NCI-H1105 (cell line): ENCODE measurements at places on chromosomes 11 and 22.
A peak's percentile ranks its signal among the peaks of the same experiment; 100 is the strongest.

DNA sequence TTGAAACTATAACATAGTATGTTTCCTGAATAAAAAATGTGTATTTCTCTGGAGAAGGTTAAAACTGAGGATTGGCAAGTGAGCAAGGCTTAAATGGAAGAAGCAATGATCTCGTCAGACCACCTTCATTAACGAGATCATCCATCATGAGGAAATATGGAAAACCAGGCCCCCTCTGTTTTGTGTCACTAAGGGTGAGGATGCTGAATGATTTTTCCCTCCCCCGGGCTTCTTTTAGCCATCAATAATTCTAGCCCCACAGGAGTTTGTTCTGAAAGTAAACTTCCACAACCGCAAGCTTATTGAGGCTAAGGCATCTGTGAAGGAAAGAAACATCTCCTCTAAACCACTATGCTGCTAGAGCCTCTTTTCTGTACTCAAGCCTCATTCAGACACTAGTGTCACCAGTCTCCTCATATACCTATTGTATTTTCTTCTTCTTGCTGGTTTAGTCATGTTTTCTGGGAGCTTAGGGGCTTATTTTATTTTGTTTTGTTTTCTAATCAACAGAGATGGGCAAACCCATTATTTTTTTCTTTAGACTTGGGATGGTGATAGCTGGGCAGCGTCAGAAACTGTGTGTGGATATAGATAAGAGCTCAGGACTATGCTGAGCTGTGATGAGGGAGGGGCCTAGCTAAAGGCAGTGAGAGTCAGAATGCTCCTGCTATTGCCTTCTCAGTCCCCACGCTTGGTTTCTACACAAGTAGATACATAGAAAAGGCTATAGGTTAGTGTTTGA is 5.8 kb upstream of the HBE1 start:
- no peak for DNase-seq

- DNase-seq = no peak
These were observed 19.2 kb upstream of the OR56A3 start for GRCh38 chr11:5922749-5923426.

DNA sequence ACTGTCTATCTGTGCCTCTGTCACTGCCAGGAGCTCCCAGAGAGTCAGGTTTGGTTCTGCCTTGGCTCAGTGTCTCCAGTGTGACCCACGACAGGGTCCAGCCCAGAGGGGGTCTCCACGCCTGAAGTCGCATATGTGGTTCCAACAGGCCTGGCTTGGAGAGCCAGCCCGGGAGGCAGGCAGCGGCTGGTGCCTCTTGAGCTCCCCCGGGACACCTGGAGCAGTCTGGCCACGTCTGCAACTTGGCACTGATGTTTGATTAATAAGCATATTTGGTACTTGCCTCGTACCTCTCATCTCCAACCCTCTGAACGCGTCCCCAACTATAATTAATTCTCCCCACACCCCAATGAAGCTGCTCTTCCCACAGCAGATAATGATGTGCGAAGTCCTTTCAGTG is 31.7 kb upstream of the SHISAL1 start:
- peak; percentile 66 for DNase-seq

DNA sequence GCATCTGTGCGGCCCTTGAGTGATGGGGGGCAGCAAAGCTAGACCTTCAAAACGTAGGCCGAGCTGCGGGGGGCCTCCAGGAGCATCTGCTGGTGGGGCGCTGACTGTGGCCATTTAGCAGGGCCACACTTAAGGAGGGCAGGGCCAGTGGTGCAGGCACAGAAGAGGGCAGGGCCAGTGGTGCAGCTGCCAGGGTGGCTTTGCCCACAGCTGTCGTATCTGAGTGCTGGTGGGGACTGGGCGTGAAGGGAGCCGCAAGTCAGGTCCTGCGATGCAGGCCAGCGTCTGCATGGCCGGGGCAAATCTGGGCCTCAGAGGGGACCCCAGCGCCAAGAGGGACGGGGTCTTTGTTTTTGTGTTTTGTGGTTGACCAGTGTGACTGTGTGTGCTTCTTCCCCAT is 27.7 kb downstream of the RNH1 start:
- no peak for DNase-seq

GRCh38 chr11:111707039-111707690 is 59.0 kb downstream of the PPP2R1B start:
- no peak for DNase-seq

- no peak for DNase-seq
These were observed 342.3 kb downstream of the CADM1 start for GRCh38 chr11:115161876-115162275.

DNA sequence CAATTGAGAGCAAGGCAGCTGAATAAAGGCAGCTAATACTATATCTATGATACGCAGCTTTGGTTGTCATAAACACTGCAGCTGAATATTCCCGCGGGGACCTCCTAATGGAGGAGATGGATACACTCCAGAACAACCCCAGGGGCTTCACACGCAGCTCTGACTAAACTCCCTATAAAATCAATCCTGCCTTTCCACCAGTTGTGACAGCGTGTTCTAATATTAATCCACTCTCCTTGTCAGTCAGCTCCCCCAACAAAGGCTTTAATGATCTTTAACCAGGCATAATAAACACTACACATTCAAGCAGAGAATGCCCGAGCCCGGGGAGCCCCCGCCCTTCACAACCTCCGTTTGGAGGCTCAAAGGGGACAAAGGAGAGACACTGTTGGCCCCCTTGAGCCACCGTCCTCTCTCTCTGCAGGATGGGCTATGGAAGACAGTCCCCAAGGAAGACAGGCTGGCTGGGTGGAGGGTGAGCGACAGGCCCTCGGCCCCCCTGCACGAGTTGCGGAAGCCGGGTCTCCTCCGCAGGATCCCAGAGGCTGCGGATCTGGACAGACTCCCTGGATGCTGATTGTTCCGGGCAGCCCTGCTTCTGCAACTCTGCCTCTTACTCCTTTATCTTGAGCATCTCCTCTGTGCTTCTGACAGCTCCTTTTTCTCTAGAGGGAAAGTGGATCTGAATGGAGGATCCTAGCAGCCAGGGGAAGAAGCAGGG is 565.2 kb downstream of the BUD13 start:
- peak; percentile 43 for DNase-seq

- no peak for DNase-seq
These were observed 8.5 kb upstream of the WDR74 start for GRCh38 chr11:62847767-62848314.

DNA sequence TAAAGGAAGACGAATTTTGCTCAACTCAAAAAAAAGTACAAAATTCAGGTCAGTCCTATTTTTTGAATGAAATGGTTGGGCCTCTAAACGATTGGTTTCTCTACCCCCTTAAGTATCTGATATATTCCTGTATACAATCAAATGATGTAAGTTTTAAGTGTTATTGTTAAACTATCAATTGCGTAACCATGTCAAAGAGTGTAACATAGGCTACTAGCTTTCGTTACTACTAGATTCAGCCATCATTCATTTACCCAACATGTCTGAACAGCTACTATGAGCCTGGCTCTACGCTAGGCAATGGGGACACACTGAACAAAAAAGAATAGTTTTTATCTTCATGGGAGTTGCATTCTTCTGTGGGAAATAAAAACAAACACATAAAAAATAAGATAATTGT is 3.3 kb downstream of the RAB6A start:
- DNase-seq = no peak

DNA sequence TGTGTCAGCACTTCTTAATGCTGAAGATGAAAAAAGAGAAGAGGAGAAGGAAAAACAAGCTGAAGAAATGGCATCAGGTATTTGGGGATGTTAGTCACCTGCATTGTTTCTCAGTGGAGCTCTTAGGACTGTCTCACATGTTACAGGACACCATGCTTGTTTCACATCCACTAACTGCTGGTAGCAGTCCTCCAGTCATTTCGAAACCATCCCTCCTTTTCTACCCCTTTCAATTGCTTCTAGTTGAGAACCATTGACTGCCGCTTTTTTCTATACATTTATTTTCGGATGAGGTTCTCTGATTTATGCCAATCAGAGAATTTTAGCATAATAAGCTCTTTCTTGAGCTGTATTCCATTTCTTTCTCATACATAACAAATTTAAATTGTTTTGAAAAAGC is 21.5 kb downstream of the BIRC2 start:
- DNase-seq = no peak

DNA sequence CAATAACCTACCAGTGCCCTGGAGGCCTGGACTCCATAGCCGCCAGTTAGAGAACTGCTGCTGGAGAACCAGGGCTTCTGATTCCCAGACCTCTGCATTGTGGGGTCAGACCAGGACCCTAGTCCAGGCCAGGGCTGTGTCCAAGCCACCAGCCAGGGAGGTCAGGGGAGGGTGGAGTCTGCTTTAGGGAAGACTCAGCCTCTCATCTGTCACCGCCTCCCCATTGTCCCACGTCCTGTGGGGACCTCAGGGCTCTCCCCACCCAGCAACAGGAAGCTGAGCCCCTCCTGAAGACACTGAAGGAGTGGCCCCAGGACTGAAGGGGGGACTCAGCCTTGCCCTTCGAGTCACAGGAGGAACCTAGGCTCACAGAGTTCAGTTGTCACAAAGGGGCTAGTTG is 41.2 kb downstream of the PDE2A start:
- no peak for DNase-seq

GRCh38 chr11:7612661-7613393 is 60.5 kb downstream of the CYB5R2 start:
- DNase-seq = no peak

DNA sequence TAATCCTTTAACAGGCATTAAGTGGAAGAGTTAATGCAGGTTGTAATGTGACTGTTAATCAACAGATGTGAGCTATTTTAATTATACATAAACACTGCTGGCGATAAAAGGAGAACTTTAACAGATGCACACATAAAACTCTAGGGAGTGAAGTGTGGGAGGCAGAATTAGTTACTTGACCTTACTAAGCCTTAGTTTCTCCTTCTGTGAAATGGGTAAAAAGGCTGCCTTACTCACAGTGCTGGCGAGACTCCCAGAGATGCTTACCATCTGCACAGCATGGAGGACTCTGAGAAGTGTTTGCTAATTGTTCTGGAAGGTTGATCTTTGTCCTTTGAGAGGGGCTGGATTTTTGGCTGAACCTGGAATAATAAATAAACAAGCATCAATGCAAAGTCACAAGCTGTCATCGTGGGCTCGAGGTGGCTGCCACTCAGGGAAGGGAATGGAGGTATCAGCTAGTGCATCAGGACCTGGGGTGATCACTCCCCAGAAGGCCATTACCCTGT is 58.6 kb upstream of the MPEG1 start:
- no peak for DNase-seq

DNA sequence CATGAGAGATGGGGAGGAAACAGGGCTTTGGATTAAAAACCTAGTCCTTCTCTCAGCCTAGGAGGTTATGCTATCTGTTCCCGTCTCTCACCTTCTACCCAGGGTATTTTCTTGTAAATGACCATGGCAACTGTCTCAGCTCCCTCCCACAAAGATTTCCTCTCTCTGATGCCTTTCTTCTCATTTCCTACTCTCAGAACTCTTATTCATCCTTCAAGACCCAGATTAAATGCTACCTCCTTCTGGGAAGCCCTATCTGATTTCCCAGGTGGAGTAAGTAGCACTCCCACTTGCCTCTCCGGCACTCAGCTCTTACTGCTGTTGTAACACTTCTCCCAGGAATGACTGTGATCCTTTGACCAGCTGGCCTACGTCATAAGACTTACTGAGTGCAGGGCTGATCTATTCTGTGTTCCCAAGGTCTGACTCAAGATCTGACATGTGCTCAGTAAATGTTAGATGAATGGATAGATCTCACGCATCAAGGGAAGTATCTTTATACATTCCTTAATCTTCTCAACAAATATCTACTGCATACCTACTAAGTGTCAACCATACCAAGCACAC is 175.0 kb downstream of the TENM4 start:
- no peak for DNase-seq

DNA sequence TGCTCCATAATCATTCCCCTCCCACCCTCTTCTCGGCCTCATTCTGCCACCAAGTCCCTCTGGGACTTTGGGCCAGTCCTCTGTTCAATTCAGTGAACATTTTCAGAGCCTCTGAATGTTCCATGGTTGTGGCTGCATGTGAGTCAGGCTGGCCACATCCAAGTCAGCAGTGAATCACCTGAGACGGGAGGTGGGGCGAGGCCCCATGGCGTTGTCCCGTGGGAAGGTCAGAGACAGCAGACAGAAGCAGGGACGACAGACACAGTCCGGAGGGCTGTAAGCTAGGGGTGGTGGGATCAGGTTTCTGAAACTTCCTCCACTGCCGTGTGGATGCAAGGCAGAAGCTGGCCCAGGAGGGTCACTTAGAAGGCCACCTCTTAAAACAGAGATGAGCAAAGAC is 324.8 kb downstream of the MN1 start:
- no peak for DNase-seq

DNA sequence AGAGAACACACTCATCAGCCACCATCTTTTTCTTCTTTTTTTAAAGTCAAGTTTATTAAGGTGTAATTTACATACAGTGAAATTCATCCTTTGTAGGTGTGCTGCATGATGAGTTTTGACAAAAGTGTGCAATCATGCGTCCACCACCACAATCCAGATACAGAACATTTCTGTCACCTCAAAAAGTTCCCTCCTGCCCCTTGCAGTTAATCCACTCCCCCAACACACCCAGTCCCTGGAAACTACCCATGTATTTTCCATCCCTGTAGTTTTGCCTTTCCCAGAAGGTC is 126.7 kb downstream of the HIPK3 start:
- DNase-seq = no peak

DNA sequence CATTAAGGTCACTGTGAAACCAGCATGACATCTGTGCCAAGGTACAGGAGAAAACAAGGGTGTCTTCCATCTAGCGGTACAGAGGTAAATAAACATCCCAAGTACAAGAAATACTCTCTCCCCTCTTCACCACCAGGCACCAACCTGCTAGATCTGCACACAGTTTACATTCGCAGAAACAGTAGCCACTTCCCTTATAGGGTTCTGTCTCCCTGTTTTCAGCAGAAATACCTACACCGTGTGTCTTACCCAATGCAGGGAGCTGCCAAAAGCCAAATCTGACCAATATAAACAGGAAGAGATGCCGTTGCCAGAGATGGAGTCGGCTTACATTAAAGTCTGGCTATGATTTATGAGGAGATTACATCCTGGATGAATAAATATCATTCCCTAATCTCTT is 1.2 kb downstream of the SCN4B start:
- DNase-seq = no peak

DNA sequence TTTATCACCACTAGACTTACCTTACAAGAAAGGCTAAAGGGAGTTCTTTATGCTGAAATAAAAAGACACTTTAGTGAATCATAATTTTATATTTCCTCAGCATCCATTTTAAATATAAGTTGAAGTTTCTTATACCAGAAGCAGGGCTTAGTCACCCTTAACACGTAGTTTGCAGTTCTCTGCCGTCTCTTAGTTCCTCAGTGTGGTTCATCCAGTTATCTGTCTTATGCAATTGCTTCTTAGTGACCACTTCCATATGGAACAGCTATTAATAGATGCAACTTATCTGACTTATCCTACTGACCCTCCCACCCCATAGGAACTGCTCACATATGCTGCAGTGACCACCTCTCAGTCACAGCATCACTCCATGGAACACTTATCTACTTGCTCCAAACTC is 11.7 kb upstream of the SLC36A4 start:
- DNase-seq = no peak

- DNase-seq = no peak
These were observed 238.1 kb downstream of the SWAP70 start for GRCh38 chr11:9901943-9902342.

GRCh38 chr11:13596611-13597326 is 71.7 kb upstream of the FAR1 start:
- DNase-seq = no peak

GRCh38 chr11:80872116-80872728 is 1431.4 kb upstream of the TENM4 start:
- DNase-seq = no peak
